ENCODE measurements at places on chromosomes 6 and 20.

GRCh38 chr20:57884956-57885355 is 175.1 kb upstream of the PMEPA1 start:
- DNase-seq, result no peak

GRCh38 chr20:59405226-59406200 is 105.1 kb downstream of the EDN3 start:
- no peak for DNase-seq

GRCh38 chr6:38479331-38479730 is 160.4 kb downstream of the BTBD9 start:
- DNase-seq, result no peak

DNA sequence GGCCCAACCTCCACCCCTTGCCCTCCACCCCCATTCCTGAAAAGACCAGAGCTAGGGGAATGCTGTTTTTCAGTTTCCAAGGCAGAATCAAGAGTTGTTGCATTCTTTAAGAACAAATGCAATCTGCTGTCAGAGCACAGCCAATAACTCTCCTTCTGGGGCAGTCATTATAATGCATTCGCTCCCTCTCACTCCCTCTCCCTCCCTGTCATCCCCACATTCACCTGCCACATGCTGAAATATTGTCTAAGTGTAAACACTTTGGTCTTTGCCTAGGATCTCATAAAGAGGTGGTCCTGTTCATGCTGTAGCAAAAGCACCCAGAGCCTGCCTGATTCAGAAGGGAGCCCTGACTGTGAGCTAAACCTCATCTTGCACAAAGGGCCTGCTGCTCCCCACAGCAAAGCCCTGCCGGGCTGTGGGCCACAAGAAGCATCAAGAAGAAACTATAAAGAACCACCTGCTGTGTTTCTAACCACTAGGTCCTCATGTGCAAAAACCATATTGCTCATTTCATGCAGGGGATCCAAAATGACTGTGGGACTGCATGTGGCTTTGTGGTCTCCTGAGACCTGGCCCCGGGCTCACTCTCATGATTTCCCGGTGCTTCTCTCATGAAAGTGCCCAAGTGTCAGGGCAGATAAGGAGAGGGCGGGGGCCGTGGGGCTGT is 85.6 kb downstream of the GPR6 start:
- DNase-seq, result peak; percentile 62

DNA sequence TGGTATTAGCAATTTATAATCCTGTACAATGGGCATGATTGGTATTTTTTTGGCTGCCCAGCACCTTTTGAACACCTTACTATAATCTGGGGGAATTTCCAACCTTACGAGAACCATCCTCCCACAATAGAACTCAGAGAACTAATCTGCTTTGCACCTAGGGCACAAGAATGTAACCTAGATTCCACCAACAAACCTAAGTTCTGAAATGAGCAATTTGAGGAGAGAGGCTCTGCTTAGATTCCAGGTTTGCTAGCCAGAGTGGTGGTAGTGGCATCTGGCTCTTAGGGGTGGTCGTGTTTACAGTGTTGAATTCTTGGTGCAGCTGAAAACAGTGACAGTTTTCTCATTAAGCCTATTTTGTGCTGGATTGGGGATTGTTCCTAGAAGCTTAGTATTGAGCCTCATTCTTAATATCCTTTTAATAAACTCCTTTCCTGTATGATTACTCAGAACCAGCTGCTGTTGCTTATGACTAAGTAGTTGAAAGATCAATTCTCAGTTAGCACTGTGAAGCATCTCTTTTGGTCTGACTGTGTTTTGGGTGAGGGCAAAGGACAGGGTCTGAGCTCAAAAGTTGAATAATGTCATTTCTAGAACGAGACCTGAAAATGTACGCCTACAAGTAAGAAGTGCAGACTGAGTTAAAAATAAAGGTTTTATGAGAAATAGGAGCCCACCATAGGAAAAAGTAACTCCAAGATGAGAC is 385.6 kb downstream of the CDKAL1 start:
- DNase-seq, result peak; percentile 39

- DNase-seq, result no peak
These were observed 191.6 kb upstream of the SNX9 start for GRCh38 chr6:157631412-157631811.

GRCh38 chr20:39534846-39535245 is 572.7 kb downstream of the DHX35 start:
- DNase-seq, result no peak

- no peak for DNase-seq
These were observed 10.8 kb upstream of the ECT2L start for GRCh38 chr6:138785079-138785478.

- DNase-seq, result no peak
These were observed 68.5 kb upstream of the NFATC2 start for GRCh38 chr20:51610761-51611624.

GRCh38 chr20:6140947-6141346 is 18.1 kb upstream of the FERMT1 start:
- DNase-seq, result peak; percentile 17

DNA sequence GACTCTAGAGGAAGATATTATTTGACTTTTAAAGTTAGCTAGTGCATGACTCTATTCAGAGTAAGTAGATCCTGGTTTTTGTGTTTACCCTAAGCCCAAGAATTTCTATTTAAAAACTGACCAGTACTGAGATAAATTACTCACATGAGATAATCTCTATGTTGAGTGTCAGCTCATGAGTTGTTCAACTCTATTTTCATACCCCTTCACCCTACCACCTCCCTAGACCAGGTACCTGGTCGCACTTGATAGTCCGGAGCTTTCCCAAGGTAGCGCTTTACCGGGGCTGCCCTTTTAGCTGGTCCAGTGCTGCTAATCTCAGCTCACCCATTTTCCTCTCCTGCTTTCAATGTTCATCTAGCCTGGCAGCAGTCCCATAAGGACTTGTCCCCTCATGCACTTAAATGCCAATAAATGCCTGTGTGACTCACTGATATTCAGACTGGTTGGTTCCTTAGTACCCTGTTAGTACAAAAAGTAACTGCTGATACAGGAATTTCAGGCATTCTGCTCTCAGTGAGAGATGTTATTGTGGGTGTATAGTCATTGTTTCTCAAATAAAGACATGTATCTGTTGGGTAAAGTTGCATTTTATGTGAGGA is 503.9 kb downstream of the ADGRB3 start:
- DNase-seq, result peak; percentile 8

DNA sequence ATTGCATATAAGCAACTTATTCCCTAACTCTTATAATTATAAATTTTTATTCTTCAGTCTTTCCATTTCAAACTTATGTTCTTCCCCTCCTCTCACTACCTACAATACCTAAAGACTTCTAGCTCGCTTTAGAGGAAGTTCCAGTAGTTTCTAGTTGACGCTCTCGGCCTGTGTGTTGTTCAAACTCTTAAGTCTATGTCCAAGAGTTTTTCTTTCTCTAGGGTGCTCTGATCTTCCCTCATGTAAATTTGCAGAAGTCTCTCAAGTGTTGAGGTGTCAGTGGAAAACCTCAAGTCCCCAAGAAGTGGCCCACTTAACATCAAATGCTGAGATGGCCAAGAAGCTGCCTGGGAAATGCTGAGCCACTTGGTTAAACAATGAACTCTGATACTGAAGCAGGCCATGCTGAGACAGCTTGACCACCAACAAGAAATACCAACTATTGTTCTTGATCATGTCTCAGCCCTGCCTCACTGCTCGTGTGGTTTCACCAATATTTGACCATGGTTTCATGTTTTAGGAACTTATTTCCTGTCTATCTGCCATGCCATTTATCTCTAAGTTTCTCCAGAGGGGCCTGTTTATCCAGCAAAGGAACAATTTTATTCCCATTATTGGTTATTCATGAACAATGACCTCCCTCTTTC is 100.9 kb upstream of the TCF21 start:
- DNase-seq, result no peak

DNA sequence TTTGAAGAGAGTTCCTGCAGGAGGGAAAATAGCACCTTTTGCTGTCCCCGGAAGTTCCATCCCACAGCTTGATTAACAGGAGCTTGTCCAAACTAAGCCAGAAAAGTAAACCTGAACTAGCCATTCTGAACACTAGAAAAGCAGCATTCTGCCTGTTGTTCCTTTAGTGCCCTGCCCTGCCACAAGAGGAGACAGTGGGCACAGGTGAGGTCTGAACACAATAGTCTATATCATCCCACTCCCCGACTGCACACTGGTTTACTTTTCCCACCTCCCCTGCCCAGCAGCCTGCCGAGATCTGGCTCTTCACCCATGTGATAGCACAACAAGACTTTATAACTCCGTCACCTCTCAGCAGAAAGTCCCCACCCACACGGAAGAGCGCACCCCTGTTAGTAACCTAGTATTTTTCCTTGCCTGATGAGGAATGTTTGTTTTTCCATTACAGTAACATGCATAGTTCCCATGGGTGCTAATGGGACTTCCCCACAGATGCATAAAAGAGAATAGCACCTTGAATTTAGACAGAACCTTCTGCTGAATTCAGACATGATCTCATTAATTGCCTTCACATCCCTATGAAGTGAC is 59.7 kb downstream of the TFAP2A start:
- DNase-seq, result no peak

DNA sequence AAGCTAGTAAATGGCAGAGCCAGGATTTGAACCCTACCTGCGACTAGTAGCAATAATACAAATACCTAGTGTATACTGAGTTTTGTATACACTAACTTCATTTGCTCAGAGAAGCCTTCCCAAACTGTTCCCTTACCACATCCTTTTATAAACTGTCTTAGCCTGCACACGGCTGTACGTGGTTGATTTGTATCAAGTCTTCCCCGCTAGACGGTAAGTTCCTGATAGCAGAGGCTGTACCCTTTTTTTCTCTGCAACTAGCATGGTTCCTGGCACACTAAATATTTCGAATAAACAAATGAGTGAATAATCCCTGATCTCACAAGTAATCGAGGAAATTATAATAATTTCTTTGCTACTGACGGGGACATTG is 636 bp downstream of the RTF2 start:
- DNase-seq, result no peak

- no peak for DNase-seq
These were observed 114.2 kb downstream of the AHI1 start for GRCh38 chr6:135383301-135383700.

GRCh38 chr20:48025661-48026060 is 240.4 kb upstream of the SULF2 start:
- DNase-seq, result peak; percentile 20

DNA sequence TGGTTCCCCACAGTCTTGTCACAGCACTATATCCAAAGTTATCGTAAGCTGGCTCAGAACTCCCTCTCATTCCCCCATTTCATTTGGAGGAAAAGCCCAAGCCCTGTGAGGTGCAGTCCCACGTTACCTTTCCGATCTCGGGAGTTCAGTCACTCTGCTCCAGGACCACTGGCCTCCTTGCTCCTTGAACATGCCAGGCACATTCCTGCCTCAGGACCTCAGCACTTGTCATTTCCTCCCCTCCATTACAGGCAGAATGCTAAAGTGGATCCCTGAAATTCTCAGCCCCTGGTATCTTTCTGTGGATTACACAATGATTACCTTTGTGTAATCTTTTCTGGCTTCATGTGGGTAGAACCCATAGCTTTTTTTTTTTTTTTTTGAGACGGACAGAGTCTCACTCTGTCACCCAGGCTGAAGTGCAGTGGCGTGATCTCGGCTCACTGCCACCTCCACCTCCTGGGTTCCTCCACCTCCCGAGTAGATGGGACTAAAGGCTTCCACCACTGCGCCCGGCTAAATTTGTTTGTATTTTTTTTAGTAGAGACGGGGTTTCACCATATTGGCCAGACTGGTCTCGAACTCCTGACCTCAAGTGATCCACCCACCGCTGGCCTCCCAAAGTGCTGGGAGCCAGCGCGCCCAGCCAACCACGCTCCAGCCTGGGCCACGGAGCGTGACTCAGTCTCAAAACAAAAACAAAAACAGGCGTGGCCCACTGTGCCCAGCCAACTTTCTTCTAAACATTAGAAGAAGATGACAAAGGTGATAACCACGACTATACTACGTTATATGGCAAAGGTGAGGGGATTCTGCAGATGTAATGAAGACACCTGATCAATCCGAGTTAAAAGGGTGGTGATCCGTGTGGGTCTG is 4.0 kb upstream of the OXT start:
- DNase-seq, result no peak

GRCh38 chr6:51814418-51814817 is 273.0 kb downstream of the PKHD1 start:
- DNase-seq, result no peak

DNA sequence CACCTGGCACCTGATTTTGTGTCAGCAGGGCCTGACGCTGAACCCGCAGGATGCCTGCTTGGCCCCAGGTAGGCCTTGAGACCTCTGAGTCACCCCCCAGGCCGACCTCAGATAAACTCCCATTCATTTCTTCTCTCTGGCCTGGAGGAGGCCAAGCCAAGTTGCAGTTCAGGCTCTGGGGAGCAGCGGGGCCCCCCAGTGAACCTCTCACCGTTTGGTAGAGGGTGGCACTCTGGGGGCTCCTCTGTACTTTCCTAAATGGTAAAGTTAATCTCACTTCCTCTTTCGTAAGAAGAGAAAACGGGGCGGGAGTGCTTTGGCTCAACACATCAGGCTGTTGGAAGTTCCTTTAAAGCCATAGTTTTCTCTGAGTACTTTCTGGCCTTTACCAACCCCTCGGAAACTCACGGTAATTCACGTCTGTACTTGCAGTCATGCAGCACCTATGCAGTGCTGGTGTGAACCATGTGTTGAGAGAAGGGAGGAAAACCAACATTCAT is 2.8 kb downstream of the SIRPA start:
- DNase-seq, result no peak

- no peak for DNase-seq
These were observed 5.8 kb downstream of the GATA5 start for GRCh38 chr20:62470001-62470400.

GRCh38 chr6:148738946-148739821 is 7.6 kb upstream of the UST start:
- DNase-seq, result no peak

DNA sequence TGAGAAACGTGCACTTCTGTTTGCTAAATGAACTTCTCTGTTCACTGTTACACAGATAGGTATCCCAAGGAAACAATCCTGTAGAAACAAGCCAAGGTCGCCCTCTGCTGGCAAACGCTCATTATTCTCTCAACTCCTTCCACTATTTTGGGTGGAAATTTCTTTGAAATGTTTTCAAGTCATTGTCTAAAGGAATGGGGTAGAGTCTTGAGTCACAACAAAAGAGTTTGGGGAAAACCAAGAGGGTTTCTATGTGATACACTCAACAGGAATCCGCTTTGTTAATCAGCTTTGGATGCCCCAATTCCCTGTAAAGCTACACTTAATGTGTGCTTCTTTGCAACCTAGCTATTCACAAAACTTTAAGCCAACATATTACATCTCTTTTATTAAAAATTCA is 4.6 kb upstream of the RAE1 start:
- DNase-seq, result peak; percentile 81

DNA sequence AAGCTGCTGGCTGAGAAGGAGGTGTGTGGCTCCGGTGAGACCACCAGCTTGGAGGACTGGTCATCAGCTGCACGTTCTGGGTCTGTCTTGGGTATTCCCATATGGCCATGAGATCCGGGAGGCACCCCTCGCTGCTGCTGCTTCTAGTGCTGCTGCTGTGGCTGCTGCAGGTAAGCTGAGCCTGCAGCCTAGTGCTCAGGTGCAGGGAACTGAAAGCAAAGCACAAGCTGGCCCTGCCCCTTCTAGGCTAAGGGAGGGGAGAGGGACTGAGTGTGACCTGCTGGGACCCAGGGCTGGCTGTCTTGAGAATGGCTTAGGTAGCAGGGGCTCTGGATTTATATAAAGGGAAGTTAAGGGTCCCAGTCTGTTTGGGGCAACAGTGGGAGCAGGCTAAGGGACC is 403 bp downstream of the CDH26 start:
- DNase-seq, result no peak

Data from choroid plexus epithelial cell (primary cell).